ENCODE measurements at places on chromosomes 1 and 21.

GRCh38 chr1:14103878-14104430, 404.0 kb downstream of the PRDM2 start:
- no peak for DNase-seq

- no peak for DNase-seq
Observed at GRCh38 chr1:208866386-208866955, 622.3 kb upstream of the PLXNA2 start.

- DNase-seq = no peak
Observed at GRCh38 chr1:186297439-186298045, 77.5 kb downstream of the TPR start.

GRCh38 chr21:16942703-16943102, 570.1 kb upstream of the CXADR start:
- no peak for DNase-seq

DNA sequence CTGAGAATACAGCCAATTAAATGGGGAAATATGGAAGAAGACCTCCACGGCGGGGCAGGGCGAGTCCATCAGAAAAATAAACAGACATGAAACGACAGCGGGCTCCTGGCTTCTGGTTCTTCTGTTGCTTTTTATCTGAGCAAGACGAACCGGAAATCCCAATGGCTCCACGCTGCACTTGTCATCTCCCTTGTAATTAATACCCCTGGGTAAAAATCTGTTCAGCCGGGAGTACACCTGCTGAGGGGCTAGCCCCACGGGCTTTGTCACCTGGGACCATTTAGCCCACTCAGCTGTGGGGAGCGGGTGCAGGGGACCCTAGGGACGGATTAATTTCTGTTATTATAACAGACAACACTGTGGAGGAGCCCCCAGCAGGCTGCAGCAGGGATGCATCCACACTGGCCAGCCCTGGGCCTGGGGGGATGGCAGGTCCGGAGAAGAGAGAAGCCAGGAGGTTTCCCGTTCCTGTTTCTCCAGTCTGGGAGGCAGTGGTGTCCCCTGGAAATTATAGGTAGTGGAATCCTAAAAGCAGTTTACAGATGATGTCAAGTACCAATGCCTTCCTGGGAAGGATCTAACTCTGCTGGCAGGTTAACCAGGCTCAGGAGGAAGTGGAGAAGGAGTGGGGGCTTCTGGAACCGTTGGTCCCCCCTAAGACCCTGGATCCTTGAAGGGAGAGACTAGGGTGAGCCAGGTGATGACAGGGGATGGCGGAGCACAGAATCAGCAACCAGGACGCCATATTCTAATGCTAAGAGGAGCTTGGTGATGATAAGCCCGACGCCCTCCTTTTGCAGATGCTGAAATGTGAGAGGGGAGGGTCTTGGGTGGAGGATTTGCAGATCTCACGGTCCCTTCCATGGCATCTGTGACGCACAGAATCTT, 566.1 kb downstream of the PTPRU start:
- no peak for DNase-seq

DNA sequence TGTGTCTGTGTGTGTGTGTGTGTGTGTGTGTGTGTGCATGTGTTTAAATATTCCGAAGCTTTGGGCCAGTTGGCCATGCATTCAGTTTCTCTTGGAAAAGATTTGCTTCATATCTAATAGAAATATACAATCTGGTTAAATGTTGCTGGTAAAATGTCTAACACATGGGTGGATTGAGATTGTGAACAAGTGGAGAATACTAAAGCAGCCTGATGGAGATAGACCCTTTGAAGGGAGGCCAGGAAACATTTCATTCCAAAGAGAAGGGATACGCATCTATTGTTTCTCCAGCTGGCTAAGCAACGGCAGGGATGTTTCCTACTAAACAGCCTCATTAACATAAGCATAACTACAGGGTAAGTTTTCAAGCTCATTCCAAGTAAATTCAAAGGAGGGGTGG, 257.5 kb upstream of the PTBP2 start:
- DNase-seq = no peak

DNA sequence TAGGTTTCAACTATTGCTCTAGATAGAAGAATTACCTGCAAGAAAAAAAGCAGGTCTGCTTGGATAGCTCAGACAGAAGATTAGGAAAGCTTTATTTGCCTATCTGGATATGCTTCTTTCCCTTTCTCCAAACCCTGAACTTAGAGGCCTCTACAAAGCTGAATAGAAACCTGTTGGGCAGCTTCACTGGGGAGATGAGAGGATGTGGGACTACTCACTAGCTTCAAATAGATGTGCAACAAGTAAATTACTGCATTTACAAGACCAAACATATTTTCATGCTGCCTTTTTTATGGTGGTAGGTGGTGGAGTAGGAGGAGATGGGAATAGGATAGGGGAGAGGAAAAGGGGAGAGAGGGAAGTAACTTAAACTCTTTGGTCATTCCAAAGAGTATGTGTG, 6.4 kb downstream of the CLCA2 start:
- peak; percentile 21 for DNase-seq

- no peak for DNase-seq
Observed at GRCh38 chr1:110547017-110547416, 28.0 kb upstream of the KCNA10 start.

DNA sequence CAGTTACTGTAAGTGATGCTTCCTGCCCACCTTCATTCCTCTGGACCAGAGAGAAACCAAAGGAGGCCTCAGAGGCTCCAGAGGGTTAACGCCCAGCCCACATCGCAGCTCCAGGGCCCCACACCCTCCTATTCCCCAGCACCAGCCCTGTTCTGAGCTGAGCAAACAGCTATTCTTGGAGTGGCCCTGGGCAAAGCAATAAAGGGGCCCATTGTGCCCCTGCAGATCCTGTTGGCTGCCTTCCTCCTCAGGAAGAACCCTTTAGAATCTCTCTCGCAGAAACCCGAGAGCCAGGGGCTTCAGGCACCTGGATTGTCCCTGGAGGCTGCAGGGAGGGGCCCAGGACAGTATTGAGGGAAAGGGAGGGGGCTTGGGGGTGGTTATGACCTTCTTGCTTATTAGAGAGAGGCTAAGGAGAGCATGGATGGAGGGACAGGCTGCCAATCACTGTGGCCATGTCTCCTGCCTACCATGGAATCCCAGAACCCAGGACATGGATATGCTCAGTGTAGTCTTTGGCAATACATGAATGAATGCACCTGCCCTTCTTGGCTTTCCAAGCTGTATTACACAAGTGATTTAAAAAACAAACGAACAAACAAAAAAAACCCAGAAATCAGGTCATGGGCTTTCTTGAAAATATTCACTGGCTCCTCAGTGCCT, 9.2 kb downstream of the PADI2 start:
- DNase-seq = no peak

DNA sequence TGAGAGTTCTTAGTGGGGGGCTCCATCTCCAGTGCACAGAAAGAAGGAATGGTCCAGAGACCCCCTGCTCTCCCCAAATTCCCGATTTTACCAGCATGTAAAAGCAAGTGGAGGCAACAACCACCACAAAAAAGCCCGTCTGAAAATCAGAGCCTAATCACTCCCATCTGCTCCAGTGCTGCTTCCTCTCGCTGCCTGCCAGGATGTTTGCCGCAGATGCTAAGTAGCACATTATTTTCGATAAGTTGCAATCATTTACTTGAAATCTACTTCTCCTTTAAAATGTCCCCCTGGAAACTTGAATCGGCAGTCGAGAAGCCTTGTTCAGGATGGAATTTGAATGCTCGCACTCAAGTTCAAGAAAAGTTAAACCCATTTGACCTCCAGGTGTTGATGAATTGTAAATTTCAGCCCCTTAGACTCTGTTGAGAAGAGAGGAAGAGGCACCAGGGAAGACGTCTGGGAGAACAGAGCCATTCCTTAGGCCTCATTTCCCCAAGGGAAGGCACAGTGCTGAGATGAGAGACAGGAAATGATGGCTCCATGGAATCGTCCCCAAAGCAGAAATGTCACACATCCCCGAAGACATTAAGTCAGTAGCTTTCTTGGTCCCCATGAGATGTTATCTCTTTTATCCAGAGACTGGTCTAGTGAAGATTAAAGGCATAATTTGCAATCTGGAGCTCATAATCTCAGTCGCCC, 221.3 kb downstream of the PBX1 start:
- DNase-seq = no peak

DNA sequence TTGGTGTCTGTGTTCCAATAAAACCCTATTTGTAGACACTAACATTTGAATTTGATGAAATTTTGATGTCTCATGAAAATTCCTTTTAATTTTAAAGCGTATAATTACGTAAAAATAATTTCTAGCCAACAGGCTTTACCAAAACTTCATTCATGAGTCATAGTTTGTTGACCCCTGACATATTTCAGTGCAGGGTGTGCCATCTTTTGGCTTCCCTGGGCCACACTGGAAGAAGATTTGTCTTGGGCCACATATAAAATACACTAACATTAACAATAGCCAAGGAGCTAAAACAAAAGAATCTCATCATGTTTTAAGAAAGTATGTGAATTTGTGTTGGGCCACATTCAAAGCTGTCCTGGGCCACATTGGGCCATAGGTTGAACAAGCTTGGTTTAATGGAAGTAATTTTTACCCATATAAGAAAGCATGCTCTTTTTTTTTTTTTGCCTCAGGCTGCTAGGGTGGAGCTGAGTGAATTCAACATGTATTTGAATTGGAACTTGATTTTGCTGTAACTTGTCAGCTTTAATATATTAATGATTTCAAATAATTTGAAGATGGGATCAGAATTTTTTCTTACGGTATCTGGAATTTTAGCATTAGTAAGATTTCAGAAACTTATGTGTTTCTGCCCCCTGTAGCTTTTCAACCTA, 267.7 kb upstream of the RGS18 start:
- DNase-seq = no peak

GRCh38 chr1:59223989-59224634, 72.8 kb upstream of the FGGY start:
- DNase-seq = no peak

DNA sequence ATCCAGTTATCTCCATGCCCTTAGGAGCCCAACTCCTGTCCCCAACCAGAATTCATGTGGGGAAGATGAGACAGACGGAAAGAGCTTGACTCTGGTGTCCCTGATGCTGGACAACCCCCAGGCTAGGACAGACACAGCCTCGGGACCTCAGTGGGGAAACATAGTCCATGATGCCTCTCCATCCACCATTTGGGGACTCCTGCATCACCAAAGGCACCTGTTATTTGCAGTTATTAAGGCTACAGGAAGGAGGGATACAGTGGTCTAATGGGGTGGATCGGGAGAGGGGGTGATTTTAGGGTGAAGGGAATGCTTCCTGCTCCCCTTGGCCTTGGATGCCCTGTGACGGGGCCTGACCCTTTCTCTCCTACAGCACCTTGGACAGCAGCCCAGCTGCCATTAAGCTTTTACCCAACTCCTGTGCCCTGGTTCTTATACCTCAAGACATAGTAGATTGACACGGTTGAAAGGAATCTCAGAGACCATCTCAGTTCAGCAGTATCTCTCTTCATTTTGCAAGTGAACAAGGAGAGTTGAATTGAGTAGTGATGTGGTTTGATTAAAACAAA, 111.6 kb downstream of the MATN1 start:
- DNase-seq = no peak

DNA sequence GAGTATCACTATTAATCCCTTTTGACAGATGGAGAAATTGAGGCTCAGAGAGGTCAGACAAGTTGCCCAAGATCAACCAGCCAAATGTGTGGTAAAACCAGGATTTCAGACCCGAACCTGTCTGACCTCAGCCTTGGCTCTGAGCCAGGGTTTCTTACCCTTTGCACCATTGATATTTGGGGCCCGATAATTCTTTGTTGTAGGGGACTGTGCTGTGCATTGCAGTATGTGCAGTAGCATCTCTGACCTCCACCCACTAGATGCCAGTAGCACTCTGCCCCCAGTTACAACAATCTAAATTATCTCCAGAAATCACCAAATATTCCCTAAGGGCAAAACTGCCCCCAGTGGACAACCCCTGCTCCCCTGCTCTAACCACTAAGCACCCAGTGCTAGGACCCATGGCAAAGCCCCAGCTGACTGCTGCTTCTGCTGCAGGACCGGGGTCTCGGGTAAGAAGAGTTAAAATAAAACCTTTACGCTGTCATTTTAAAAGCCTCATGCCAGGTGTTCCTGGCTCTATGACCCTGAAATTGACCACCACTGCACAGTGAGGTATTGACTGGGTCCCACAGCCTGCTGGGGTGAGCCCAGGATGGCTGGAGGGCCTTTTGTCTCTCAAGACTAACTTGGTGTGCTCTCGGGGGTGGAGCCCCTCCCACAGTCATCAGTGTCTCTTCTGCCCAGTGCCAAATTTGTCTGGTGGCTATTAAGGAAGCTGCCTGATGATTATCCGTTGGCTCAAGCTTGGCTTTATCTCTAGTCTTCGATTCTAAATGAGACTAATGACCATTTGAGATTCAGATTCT, 5.6 kb upstream of the MAN1C1 start:
- no peak for DNase-seq

DNA sequence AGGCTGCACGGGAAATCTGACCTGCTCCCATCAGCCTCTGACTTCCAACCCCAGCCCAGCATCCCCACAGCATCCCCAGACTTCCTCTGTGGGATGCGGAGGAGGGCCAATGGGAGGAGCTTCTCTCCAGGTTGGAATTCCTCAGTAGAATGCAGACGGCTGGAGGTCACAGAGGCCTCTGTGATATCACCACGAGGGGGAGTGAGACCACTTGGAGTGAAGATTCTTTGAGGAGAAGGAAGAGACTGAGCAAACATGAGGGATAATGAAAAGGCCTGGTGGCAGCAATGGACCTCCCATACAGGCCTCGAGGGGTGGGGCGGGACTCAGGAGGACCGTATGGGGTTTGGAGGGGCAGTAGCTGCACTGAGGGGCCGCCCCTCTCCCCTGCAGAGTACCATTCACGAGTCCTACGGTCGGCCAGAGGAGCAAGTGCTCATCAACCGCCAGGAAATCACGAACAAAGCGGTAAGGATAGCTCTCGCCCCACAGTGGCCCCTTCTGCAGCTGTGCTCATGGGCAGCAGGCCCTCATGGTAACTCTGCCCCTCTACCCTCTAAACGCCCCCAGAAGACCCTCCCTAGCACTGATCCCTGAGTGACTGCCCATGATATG, at the start of gene CATSPER4:
Gene CATSPER4 (plus strand): TSS at position 230 of the 615 bp plus-strand sequence. CDS start 26 bp downstream, at position 256.
- DNase-seq = peak; percentile 54

DNA sequence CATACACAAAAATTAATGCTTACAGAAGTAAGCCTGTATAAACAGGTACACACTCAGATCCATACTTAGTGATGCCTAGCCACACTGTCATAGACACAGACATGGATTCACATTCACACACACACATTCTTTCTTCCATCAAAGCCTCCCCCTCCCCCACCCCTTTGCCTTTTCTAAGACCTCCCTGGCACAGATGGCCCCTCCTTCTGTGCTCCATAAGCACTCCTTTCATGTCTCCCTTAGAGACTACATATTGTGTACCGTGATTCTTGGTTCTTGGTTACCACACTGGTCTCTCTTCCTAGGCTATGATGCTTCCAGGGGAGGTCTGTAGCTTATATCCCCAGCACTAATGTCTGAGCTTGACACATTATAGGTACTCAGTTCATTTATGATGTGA, 2.0 kb upstream of the NHLH2 start:
- DNase-seq = no peak

GRCh38 chr1:52603630-52604029, 1.5 kb downstream of the GPX7 start:
- DNase-seq = no peak

- no peak for DNase-seq
Observed at GRCh38 chr1:101073836-101074235, 48.3 kb upstream of the DPH5 start.

GRCh38 chr1:36591278-36591677, 108.6 kb upstream of the CSF3R start:
- DNase-seq = no peak

Measured in common myeloid progenitor, CD34-positive (primary cell).